SJSA1 (cell line): ENCODE measurements at places on chromosomes 3 and 15. TPM values are rescaled to one million over a fixed set of nuclear protein-coding genes. Genes with fewer than 3 reads are reported as not detected.
A peak's percentile ranks its signal among the peaks of the same experiment; 100 is the strongest.

TRIM71 gene
- under 0.01 TPM in 1 of 2 replicates, not detected in the other for total RNA-seq

PRSS50 gene
- total RNA-seq, result not detected in 2 replicates

RAB7A gene
- 31.5 and 50.8 TPM in 2 replicates for total RNA-seq

PPM1L gene
- 0.03 and 0.24 TPM in 2 replicates for total RNA-seq

AHSG gene
- not detected in 2 replicates for total RNA-seq

TAMM41 gene
- 4.3 and 8.1 TPM in 2 replicates for total RNA-seq

GRCh38 chr15:41629463-41629862, 30.7 kb upstream of the MGA start:
- no peak for DNase-seq

DNA sequence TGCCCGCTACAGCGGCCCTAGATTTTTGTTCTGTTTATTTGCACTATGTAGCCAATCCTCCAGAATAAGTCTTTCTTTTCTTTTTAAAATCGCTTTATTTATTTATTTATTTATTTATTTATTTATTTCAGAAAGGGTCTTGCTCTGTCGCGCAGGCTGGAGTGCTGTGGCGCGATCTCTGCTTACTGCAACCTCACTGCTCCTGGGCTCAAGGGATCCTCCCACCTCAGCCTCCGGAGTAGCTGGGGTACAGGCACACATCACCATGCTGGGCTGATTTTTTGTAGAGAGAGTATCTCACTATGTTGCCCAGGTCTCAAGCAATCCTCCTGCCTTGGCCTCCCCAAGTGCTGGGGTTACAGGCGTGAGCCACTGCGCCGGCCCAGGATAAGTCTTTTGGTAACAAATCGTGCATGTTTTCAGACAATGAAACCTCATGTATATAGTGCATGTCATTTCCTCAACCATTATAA, 333 bp upstream of the MTFMT start:
- DNase-seq, result no peak

- peak; percentile 50 for DNase-seq
Observed at GRCh38 chr3:132231633-132232032, 85.6 kb upstream of the ACP3 start.

DNA sequence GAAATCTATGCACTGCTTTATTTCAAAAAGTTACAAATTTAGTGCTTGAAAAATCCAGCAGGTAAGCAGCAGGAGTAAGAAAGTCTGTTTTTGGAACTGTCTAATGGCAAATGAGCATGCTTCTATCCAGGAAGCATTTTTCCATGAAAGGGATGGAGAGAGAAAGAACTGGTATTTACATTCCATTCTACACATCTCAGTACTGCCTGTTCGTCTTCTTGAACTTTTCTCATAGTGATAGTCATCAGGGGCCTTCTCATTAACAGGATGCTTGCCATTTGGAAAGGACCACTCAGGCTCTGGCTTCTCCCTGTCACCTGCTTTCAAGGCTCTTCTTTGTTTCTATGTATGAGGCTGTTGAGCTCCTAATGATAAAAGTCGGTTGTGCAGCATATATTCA, 267.3 kb upstream of the IL12A start:
- no peak for DNase-seq

DNA sequence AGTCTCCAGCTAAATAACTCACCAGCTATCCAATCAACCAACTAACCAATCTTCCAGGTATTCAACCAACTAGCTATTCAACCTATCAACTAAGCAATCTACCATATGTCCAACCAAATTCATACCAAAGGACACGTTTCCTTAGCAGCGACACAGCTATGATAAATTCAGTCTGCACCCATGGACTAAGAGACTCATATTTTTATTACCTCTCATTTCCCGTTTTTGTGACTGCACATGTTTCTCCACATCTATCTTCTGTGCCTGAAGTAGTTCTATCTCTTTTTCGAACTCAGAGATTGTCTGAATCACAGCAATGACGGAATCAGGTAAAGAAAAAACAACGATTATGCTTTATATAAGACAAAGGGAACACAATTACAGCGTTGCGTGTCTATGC, 34.0 kb upstream of the GNB5 start:
- no peak for DNase-seq

DNA sequence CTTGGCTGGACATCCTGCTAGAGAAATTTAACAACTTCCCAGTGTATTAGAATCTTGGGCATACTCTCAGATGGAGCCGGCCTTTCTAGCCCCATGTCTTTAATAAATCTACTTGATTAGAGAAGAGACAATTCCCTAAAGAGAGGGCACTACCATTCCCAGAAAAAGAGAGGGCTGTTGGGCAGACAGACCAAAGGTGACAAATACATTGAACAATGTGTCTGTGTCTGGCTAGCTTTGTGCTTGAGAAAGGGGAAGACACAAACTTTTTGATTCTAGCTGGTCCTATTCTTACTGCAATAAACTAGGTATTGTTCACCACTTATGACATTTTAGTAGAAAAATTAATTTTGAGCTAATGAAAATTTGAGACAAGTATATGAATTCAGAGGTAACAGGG, 57.7 kb downstream of the DUT start:
- DNase-seq, result no peak

DNA sequence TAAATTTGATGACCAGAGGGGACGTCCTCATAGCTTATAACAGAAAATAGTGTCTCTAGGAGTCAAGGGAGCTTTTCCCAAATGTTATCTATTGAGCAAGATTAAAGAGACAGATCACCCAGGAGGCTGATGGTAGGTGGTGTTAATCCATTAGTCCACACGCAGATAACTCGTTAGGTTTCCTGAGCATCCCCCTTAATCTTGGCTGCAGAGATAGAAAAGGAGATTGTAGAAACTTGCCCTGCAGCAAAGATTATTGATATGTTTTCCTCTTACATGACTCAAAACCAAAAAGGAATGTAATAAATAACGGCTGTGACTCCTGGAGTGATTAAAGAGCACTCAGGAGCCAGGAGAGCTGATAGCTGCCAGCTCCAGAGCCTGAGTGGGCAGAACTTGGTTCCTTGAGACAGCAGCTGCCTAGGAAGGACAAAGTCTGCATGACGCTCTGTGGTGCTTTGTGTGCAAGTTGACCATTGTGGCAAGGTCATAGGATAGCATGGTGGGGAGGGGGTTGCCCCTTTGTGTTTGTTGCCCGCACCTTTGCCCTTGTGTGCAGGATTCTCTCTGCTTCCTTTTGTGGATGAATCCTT, 234.8 kb downstream of the PTPRG start:
- DNase-seq, result no peak

GRCh38 chr15:73994413-73994883, at the start of gene PML:
TSS of gene PML (plus strand) at chr15:73994716. CDS start at chr15:73994813, 97 bp downstream.
- DNase-seq, result peak; percentile 91

DNA sequence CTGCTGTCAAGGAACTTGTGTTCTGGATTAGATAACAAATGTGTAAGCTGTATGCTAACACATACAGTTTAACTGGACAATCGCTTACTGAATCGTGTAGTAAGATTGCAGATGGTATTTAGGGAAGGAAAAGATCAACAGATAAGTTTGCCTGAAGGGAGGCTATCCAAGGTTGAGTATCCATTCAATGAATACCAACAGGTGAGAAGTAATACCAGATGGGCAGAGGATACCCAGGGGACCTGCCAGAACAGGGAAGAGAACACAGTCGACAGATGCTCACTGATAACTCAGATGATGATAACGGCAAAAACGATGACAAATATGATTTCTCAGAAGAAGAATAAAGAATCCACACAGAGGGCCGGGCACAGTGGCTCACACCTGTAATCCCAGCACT, 3.2 kb upstream of the UACA start:
- DNase-seq, result no peak

DNA sequence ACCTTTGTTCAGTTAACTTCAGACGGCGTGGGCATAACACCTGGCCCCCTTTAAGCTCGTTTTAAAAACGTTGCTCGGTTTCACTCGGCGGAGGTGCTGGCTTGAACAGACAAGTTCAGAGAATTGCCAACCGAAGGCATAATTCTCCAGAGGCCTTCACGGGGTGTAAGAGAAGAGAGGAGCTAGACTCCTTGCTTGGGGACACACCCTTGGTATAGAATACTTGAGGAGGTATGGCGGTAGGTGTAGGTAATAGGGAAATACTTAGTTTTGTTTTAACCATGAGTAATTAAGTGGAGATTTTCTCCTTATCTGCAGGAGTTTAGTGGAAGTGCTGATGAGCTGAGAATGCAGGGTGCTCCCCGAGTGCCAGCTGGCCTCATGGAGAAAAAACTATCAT, 921 bp downstream of the FBXL2 start:
- DNase-seq, result peak; percentile 16

DNA sequence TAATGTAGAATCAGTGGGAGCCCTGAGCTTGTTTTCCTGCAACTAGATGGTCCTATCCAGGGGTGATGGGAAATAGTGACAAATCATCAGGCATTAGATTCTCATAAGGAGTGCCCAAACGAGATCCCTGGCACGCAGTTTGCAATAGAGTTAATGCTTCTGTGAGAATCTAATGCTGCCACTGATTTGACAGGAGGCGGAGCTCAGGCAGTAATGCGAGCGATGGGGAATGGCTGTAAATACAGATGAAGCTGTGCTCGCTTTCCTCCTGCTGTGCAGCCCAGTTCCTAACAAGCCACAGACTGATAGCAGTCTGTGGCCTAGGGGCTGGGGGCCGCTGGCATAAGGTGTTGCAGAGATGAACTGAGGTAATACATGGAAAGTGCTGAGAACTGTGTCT, 28.3 kb upstream of the TMEM42 start:
- DNase-seq, result no peak

DNA sequence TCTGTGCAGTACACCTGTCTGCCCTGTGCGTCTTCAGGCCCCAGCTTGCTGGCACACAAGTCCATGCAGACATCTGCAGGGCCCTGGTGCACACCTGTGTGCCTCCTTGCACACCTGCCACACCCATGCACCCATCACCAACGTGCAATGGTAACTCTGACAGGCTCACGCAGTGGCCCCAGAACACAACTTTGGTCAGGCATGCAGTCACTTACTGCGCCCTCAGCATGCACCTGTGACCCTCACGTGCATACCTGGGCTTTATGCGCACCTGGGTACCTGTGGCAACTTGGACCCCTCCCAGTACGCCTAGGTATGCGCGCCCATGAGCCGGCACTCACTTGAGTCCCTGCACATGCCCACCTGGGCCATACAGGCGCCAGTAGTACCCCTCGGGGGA, 1.7 kb downstream of the PLXND1 start:
- DNase-seq, result no peak

DNA sequence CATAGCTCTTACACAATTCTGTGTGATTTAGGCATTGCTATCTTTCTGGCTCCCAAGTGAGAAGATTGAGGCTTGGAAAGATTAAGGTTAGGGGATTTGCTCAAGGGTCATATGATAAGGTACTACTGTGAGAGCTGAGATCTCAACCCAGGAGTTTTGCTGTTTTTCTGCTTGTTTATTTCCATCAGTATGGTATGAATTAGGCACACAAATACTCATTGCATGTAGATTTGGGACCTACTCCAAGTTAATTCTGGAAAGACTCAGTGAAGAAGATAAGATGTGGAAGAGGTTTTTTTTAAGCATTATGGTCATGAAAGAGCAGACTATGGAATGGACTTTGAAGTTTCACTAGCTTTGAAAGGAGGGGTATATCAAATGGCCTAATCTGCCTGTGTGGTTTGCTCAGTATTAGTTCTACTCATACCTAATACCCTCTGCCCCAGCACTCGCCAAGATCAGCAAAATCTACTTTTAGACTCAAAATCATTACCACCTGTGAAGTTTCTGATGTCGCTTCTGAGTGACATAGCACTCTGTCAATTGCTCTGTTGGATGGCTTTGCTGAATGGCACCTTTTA, 12.5 kb downstream of the MBNL1 start:
- no peak for DNase-seq

DNA sequence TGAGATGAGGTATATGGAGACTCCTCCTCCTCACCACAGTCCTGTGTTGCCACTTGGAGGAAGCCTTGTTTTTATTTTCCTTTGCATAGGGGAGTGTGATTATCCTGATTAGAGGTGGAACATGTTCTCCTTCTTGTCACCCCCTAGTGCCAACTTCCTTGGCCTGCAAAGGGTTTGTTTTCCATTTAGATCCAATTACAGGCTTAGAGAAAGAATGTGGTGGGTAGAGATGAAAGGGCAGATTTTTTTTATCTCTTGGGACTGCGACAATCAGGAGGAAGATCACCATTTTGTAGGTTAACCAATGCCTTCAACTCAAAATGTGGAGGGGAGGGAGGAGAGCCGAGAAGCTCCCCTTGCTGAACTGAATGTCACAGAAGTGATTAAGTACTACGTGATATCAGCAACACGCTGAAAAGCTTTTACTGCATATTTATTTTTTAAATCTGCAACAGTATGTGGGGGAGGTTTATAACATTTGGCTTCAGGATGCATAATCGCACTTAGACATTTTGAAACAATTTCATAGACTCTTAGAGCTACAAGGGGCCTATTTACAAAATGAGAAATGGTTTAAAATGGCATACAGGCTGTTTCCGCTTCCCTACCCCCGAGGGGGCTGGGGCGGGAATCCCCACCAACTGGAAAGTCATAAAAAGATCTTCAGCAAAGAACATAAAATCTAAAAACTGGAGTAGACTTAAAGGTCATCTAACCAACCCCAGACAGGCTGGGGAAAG, 2.4 kb downstream of the LMCD1 start:
- DNase-seq, result no peak

- peak; percentile 86 for DNase-seq
Observed at GRCh38 chr15:101684384-101684783, 32.2 kb upstream of the TM2D3 start.

GRCh38 chr3:66344848-66345578, 124.2 kb downstream of the SLC25A26 start:
- no peak for DNase-seq

DNA sequence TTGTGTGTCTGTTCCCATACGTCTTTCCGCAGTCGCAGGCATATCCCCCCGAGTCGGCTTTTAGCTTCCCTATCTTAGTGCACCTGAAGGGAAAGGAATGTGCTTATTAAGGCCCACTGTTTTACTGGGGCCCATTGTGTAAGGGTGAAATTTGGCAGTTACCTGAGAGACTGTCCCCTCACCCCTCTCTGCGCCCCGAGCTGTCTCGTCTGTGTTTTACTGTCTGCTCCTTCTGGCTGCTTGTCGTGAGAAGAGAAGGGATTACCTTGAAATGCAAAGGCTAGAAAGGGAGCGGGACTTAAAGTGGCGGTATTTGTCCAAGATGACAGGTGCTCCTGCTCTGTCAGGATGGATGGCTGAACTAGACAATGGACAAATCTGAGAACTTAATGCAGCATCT, 233.0 kb upstream of the POU1F1 start:
- no peak for DNase-seq

GRCh38 chr3:41874022-41874421, 87.9 kb downstream of the ULK4 start:
- DNase-seq, result no peak

GRCh38 chr3:55147856-55148720, 220.2 kb upstream of the LRTM1 start:
- DNase-seq, result no peak

- DNase-seq, result no peak
Observed at GRCh38 chr15:42364529-42364928, 5.2 kb downstream of the CAPN3 start.

- DNase-seq, result peak; percentile 25
Observed at GRCh38 chr3:119318876-119319275, 24.7 kb downstream of the ARHGAP31 start.

- no peak for DNase-seq
Observed at GRCh38 chr15:100461049-100461448, 67.7 kb downstream of the CERS3 start.
